ENCODE measurements at places on chromosomes 4 and X. TPM values are rescaled to one million over a fixed set of nuclear protein-coding genes. Genes with fewer than 3 reads are reported as not detected.

Gene MSL3
- total RNA-seq = 41.6 TPM

GRCh38 chrX:128616933-128617332 is 564.7 kb upstream of the ACTRT1 start:
- no peak overlapping the region for H3K27ac ChIP-seq
- H3K27me3 ChIP-seq = no peaks in the 10 kb centered on the region
- H3K4me1 ChIP-seq = no peaks in the 10 kb centered on the region
- no peak overlapping the region for H3K4me3 ChIP-seq

- H3K36me3 ChIP-seq = peaks cover 2% of the 10 kb centered on the region
- DNase-seq = no peak
- H3K4me3 ChIP-seq = no peak overlapping the region
- H3K27me3 ChIP-seq = no peaks in the 10 kb centered on the region
- H3K27ac ChIP-seq = no peak overlapping the region
These were observed 35.1 kb downstream of the FBXO8 start for GRCh38 chr4:174248407-174248806.

DNA sequence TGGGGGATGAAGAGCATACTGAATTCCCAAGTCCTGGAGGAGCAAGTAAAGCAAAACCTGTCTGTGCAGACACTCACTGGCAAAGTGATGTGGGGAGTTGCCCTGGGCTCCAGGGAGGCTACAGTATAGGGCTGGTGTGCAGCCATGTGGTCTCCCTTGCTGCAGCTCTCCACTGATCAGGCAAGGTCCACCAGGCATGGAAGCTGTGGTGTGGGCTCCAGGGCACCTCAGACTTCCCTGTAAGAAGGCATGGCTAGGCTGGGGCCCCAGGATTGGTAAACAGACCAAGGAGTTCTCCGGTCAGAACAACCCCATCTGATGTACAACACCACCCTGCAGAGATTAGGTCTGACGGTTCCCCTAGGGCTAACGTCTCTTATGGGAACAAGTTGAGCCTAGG is 241.9 kb upstream of the NDST4 start:
- H3K36me3 ChIP-seq = no peaks in the 10 kb centered on the region
- no peak overlapping the region for H3K27ac ChIP-seq
- H3K4me3 ChIP-seq = no peak overlapping the region
- no peaks in the 10 kb centered on the region for H3K4me1 ChIP-seq

Gene ABCG2
- total RNA-seq = 0.34 TPM

- no peak for DNase-seq
- H3K36me3 ChIP-seq = no peaks in the 10 kb centered on the region
- no peaks in the 10 kb centered on the region for H3K4me1 ChIP-seq
- H3K27ac ChIP-seq = no peak overlapping the region
These were observed 70.7 kb downstream of the UGT2A2 start for GRCh38 chr4:69568787-69569186.

Gene TKTL2
- total RNA-seq = not detected

DNA sequence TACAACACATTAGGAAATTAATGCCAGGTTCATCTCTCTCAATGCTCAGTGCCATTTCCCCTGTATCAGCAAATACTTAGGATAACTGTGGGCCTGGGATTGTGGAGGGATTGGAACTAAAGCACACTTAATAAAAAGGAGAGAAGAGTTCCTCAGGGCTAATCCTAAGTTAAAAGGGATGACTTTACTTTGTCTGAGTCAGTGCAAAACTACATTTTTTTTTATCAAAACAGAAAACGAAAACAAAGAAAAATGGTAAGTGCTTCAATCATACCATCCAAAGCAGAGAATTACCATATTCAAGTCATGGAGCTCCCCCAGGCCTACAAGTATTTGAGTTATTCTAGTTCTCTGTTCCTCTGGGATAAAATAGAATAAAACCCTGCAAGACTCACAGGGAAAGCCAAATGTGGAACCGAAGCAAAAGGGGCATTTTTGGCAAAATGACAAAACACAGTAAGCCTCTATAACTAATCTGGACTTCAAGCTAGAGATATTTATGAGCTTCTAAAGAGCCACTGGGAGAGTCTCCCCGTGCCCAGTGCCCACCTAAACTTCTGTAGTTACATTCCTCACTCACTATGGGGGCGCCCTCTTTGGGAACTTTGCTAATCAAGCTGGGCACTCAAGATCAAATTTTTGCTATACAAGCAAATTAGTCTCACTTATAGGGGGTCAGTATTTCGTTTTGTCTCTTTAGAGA is 53.4 kb downstream of the PALLD start:
- H3K27me3 ChIP-seq = peaks cover 5% of the 10 kb centered on the region
- no peak overlapping the region for H3K4me3 ChIP-seq
- DNase-seq = no peak
- H3K36me3 ChIP-seq = no peaks in the 10 kb centered on the region
- no peak overlapping the region for H3K27ac ChIP-seq

GRCh38 chr4:146033149-146033548 is 94.5 kb upstream of the ZNF827 start:
- H3K36me3 ChIP-seq = no peaks in the 10 kb centered on the region
- peaks cover 12% of the 10 kb centered on the region for H3K4me1 ChIP-seq
- H3K4me3 ChIP-seq = no peak overlapping the region
- no peak for DNase-seq
- H3K27me3 ChIP-seq = peaks cover 8% of the 10 kb centered on the region

- no peaks in the 10 kb centered on the region for H3K27me3 ChIP-seq
- no peaks in the 10 kb centered on the region for H3K36me3 ChIP-seq
- H3K4me1 ChIP-seq = no peaks in the 10 kb centered on the region
- no peak for DNase-seq
- no peak overlapping the region for H3K4me3 ChIP-seq
These were observed 50.8 kb upstream of the NPFFR2 start for GRCh38 chr4:71980976-71981375.

DNA sequence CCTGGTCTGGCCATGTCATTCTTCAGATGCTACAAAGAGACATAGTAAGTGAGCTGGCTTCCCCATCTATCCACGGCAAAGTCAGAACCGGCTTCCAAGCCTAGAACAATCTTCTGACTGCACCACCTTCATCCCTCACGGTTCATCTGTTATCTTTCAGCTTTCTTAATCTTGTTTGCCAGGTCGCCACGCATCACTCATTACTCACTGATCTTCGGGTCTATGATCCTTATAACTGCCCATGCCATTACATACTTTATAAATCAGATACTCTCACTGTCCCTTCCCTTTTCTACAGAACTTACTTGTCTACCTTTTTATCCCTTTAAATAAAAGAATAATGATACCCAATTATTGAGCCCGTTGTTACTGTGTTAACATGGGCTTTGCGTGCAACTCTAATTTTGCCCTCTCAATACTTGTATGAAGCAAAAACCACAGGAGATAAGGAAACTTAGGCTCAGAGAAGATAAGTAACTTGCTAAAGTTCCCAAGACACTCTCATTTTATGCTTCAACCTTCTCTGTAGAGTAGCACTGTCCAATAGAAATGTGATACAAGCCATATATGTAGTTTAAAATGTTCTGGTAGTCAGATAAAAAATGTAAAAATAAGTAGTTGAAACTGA is 171.7 kb downstream of the AMELX start:
- no peaks in the 10 kb centered on the region for H3K36me3 ChIP-seq
- H3K27ac ChIP-seq = no peak overlapping the region
- H3K27me3 ChIP-seq = peaks cover 2% of the 10 kb centered on the region
- no peaks in the 10 kb centered on the region for H3K4me1 ChIP-seq

- H3K4me3 ChIP-seq = no peak overlapping the region
These were observed 406.5 kb downstream of the RPA4 start for GRCh38 chrX:97290199-97290598.

DNA sequence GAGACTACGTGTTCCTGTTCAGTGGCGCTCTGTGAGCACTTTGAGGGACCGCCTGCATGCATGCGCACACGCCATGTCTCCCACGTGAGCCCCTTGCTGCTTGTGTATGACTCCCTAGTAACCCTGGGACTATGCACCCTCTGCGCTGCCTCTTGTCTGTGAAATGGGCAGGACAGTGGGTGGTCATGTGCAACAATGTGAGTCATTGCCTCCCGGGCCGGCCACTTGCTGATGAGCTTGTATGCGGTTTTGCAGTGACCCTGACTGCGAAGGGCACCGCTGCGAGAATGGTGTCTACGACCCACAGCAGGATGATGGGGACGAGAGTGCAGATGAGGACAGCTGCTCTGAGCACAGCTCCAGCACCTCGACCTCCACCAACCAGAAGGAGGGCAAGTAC is 61.4 kb downstream of the TNIP2 start:
- no peak overlapping the region for H3K27ac ChIP-seq
- H3K27me3 ChIP-seq = no peaks in the 10 kb centered on the region
- H3K4me3 ChIP-seq = no peak overlapping the region
- no peak for DNase-seq
- peaks cover 52% of the 10 kb centered on the region for H3K36me3 ChIP-seq

Gene FAT1
- 0.15 TPM for total RNA-seq

DNA sequence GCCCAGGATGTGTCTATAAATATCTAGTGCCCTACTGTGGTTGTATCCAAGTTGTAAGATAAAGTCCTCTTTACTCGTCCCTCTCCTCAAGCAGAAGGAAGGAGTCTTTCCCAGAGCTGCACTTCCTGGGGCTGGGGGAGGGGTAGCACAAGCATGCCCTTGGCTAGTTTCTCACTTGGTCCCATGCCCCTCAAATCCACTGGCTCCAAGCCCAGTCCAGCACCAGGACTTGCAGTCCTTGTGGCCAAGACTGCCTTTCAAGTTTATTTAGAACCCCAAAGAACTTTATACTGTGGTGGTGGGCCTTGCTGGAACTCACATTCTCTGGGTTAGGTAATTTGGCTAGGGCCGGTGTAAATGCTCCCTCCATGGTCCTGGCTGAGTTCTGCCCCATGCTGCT is 43.2 kb upstream of the SLC10A4 start:
- peaks cover 20% of the 10 kb centered on the region for H3K27me3 ChIP-seq
- no peaks in the 10 kb centered on the region for H3K4me1 ChIP-seq
- H3K36me3 ChIP-seq = no peaks in the 10 kb centered on the region
- no peak overlapping the region for H3K4me3 ChIP-seq
- no peak overlapping the region for H3K27ac ChIP-seq
